Uterine smooth muscle cell (primary cell): ENCODE measurements at places on chromosomes 2 and 18. TPM values are rescaled to one million over a fixed set of nuclear protein-coding genes. Genes with fewer than 3 reads are reported as not detected.

Gene SPOPL
- 20.9 and 21.4 TPM in 2 replicates for total RNA-seq

Gene SKOR2
- total RNA-seq: not detected in 2 replicates

Gene ATP8B1
- total RNA-seq: 46.1 and 48.7 TPM in 2 replicates

Gene MOGAT1
- total RNA-seq: not detected in 2 replicates

Gene IL37
- total RNA-seq: 0.22 TPM in 1 of 2 replicates, not detected in the other

Gene IL1B
- total RNA-seq: 0.77 and 1.7 TPM in 2 replicates

Gene KYNU
- total RNA-seq: 9.1 and 16.6 TPM in 2 replicates

Gene HJURP
- total RNA-seq: 15.7 and 46.5 TPM in 2 replicates
